Renal cortical epithelial cell (primary cell): ENCODE measurements at places on chromosomes 2 and 18. TPM values are rescaled to one million over a fixed set of nuclear protein-coding genes. Genes with fewer than 3 reads are reported as not detected.

DNA sequence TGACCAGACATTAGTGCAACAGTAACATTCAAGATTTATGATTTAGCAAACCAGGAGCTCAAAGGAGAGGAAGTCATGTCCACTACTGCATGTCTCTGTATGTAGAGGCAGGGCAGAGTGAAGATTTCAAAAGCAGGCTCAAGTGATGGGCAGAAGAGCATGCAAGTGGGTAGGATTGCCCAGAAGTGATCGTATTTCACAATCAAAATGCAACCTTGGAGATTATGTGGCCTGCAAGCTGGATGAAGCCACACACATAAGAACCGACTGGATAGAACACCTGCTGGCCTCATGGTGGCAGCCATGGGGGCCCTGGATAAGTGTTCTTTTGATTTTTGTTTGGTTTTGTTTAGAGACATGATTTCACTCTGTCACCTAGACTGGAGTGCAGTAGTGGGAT is 286.8 kb upstream of the RAB12 start:
- DNase-seq: no peak

DNA sequence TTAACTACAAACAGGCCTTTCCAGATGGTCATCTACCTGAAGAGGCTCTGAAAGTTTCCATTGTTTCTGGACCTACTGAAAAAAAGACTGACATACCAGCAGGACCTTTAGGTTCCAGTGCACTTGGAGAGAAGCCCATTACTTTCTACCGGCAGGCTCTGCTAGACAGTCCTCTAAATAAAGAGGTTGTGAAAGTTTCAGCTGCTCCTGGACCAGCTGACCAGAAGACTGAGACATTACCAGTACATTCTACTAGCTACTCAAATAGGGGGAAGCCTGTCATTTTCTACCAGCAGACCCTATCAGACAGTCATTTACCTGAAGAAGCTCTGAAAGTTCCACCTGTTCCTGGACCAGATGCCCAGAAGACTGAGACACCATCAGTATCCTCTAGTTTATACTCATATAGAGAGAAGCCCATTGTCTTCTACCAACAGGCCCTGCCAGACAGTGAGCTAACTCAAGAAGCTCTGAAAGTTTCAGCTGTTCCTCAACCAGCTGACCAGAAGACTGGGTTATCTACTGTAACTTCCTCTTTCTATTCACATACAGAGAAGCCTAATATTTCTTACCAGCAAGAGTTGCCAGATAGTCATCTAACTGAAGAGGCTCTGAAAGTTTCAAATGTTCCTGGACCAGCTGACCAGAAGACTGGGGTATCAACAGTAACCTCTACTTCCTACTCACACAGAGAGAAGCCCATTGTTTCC is 65.8 kb downstream of the ALMS1 start:
- DNase-seq: no peak

- DNase-seq: no peak
These were observed 197.9 kb downstream of the TPGS2 start for GRCh38 chr18:36630917-36631316.

DNA sequence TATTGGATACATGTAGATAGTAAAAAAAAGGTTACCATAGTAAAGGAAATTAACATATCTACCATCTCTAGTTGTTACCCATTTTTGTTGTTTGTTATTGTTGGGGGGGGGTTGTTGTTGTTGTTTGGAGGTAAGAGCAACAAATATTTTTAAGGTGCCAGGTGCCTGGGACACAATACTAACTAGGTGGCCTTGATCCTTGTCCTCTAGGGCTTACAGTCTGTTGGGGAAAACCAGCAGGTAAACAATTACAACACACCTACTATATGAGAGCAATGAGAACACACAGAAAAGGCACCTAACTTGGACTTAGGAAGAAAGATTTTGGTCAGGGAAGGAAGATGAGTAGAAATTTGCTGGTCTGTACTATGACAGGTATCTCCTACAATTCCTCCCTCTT is 46.3 kb downstream of the SCN9A start:
- DNase-seq: no peak

- peak; percentile 32 for DNase-seq
These were observed 427.1 kb downstream of the RND3 start for GRCh38 chr2:150060341-150060740.

- peak; percentile 12 for DNase-seq
These were observed 22.0 kb downstream of the SAG start for GRCh38 chr2:233329489-233330135.

DNA sequence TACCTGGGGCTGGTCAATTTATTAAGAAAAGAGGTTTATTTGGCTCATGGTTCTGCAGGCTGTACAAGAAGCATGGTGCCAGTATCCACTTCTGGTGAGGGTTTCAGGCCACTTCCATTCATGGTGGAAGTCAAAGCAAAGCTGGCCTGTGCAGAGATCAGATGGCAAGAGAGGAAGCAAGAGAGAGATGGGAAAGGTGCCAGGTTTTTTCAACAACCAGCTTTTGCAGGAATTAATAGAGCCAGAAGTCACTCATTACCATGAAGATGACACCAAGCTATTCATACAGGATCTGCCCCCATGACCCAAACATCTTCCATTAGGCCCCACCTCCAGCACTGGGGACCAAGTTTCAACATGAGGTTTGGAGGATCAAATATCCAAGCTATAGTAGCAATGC is 56.8 kb upstream of the ST3GAL5 start:
- DNase-seq: no peak

DNA sequence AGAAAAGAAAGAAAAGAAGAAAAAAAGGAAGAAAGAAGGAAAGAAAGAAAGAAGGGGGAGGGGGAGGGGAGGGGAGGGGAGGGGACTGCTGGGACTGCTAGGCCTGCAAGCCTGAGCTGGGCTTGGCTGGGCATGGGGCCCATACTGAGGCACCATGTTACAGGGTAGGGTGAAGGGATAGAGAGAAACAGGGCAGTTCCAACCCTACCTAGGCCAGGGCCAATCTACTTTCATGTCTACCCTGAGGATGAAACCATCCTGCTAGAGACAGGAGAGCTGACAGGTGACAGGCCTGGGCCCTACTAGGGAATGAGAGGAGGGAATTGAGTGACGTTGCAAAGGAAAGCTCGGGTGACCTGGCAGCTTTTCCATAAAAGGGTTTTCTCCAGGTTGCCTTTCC is 41.7 kb downstream of the TEX44 start:
- no peak for DNase-seq

DNA sequence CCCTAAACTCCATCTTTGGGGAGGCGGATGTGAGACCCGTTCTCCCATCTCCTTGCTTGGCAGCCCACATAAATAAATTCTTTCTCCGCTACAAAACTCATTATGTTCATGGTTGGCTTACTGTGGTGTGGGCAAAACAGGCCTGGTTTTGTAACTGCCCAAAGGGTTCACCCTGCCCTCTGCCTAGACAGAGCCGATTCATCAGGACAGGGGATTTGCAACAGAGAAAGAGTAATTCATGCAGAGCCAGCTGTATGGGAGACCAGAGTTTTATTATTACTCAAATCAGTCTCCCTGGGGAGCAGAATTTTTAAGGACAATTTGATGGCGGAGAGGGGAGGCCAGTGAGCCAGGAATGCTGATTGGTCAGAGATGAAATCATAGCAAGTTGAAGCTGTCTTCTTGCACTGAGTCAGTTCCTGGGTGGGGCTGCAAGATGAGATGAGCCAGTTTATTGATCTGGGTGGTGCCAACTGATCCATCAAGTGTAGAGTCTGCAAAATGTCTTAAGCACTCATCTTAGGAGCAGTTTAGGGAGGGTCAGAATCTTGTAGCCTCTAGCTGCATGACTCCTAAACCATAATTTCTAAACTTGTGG is 8.4 kb upstream of the RNF125 start:
- DNase-seq: no peak

GPN1 gene
- 76.8 and 86.5 TPM in 2 replicates for total RNA-seq
